ENCODE measurements at places on chromosomes 2 and 18.

DNA sequence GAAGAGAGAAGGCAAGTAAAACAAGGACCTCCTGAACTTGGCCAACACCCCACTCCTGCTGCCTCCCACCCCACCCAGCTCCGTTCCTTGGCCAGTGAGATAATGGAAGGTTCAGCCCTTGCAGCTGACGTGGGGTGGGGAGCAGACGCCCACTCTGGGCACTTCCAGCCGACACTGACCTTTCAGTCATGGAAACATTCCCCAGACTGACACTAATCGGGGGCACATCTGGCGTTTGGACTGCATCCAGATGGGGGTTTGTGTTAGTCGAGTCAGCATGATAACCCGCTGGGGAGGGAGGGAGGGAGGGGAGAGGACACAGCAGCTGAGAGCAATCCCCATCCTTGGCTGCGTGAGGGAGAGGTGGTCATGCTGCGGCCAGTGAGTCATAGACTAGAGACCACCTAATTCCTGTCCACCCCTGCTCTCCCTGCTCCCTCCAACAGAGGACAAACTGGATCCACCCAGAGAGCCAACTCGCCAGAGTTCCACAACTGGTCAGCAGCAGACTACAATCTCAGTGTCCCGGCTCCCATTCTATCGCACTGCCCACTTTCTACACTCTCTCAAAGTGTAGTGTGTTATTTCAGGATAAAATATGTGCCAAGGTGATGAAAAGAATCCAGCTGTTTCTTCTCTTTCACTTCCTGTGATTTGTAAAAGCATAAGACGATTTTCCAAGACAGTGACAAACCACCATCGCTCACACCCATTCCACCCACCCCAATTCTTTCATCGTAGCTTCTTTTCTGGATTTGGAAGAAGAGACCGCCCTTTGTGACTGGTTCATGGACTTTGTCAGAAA, 115.4 kb upstream of the PKDCC start:
- no peak for DNase-seq

DNA sequence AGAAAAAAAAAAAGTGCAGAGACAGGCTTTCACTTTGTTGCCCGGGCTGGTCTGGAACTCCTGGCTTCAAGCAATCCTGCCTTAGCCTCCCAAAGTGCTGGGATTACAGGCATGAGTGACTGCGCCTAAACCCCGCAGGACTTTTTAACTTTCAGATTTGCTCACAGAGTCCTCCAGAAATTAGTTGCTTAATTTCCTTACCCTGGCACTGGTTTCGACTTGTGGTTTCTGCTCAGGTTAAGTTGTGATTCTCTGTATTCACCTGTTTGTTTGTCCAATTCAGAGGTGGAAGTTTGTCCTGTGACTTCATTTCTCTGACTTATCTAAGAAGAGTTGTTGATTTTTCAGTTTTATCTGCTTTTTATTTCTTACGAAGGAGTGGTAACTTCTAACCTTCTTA, 238.1 kb downstream of the TMEM182 start:
- DNase-seq, result no peak

GRCh38 chr2:168649105-168649504, 153.3 kb upstream of the NOSTRIN start:
- no peak for DNase-seq

GRCh38 chr2:151762694-151763093, 28.4 kb upstream of the NEB start:
- no peak for DNase-seq

GRCh38 chr2:60675301-60675700, 80.8 kb upstream of the PAPOLG start:
- DNase-seq, result no peak

GRCh38 chr2:32632089-32632488, 4.2 kb downstream of the TTC27 start:
- DNase-seq, result no peak

- no peak for DNase-seq
These were observed 947 bp downstream of the ITSN2 start for GRCh38 chr2:24359129-24360049.

- DNase-seq, result no peak
These were observed 263.7 kb downstream of the ALK start for GRCh38 chr2:29657674-29658073.

DNA sequence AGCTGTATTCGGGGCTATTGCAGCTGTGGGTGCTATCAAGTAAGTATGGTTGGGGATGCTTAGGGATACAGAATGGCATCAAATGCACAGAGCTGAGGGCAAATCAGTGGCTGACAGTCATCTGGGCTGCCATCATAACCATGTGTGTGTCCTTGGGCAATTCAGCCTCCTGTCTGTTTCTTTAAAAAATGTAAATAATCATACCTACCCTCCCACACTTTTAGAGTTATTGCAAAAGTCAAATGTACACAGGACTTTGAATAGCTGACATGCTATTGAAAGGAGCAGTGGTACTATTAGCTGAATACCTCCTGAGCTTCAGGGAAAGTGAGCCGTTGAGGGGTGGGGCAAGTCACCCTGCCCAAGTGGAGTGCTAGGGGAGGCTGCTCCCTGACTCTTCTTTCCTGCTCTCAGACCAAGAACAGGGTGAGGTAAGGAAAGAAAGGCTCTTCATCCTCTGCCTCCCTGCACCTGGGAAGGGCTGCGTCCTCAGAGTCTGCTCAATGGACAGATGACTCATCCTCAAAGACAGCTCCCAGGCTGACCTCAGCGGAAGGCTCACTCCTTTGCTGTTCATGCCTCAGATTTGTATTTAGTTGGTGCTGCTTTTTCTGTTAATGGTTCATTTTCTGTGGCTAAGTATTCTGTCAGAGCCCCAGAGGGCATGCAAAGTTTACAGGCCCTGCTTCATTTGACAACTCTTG, 54.9 kb upstream of the BZW1 start:
- DNase-seq, result no peak

DNA sequence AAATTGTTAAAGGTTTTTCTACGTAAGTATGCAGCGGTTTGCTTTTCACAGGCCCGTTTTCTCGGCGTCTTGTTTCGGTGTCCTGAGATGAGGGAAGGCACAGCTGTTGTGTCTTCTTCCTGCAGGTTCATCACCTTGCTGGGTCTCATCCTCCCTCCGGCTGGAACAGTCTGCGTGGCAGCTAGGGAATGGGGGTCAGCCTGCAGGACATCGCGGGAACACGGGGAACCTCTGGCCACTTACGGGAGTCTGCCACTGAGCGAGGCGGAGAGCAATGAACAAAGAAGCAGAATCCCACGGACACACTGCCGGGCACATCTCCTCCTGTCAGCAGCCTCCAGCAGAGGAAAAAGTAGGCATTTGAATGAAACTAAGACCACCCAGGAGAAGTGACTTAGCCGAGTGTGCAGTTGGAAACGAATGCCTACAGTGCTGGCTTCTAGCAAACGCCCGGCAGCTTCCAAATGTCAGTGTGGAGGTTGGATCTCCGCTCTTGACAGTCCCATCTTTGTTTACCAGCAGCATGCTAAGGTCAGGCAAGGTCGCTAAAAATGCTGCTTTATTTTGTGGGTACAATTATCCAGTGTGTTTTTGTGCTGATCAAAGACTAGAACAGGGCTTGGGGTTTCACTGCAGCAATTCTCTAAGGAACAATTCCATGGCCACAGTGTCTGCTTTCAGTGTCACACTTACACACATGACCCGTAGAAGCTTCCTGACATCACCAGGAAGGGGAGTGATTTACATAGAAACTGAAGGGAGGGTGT, 109.8 kb upstream of the SEC11C start:
- DNase-seq, result no peak

- DNase-seq, result no peak
These were observed 33.1 kb downstream of the LRRFIP1 start for GRCh38 chr2:237660381-237660900.

GRCh38 chr2:240143801-240144648, 3.6 kb upstream of the OTOS start:
- peak; percentile 75 for DNase-seq

- no peak for DNase-seq
These were observed 32.5 kb downstream of the TCF4 start for GRCh38 chr18:55555395-55556027.
